ENCODE measurements at places on chromosomes 13 and 19.

DNA sequence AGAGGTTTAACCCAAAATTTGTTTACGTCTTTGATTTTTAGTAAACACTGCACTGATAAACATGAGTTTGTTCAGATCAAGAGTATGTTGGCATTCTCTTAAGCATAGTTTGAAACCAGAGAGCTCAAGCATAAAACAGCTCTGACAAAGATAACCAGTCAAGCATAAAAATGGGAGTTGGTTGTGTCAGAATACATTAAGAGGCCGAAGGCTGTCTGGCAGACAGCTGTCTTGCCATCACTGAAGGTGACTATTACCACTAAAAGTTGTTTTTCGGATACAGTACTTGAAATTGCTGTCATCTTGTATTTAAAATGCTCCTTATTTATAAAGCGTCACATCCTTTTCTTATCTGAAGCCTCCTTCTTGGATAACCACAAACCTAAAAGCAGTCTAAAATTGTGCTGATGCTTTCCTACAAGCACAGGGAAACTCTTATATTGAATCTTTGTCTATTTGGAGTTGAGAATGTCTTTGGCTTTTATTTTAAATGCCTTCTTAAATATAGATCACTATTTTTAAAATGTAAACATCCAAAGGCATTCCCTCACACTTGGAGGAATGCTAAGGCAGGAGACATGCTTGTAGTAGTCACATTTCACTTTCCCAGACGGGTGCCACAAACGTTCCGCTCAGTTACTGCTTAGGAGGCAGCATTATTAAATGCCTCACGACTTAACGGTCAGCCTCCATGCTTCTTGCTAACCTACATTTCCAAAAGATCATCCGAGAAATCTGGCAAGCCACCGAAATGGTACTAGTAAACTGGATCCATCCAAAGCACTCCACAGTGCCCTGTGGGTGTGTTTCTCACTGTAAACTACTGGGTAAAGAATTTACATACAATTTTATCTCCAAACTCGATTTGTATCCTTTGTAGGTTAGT lies 1.5 kb downstream of the SMAD9 start:
- peak; percentile 33 for DNase-seq

- no peak for DNase-seq
These were observed 2.8 kb upstream of the HNRNPM start for GRCh38 chr19:8441725-8442544.

GRCh38 chr19:37413313-37414084 lies 42.6 kb downstream of the ZNF527 start:
- DNase-seq = peak; percentile 8

- DNase-seq = no peak
These were observed 153.9 kb downstream of the MIPEP start for GRCh38 chr13:23735329-23735728.

GRCh38 chr19:41437944-41438574 lies 1.7 kb downstream of the DMAC2 start:
- no peak for DNase-seq

DNA sequence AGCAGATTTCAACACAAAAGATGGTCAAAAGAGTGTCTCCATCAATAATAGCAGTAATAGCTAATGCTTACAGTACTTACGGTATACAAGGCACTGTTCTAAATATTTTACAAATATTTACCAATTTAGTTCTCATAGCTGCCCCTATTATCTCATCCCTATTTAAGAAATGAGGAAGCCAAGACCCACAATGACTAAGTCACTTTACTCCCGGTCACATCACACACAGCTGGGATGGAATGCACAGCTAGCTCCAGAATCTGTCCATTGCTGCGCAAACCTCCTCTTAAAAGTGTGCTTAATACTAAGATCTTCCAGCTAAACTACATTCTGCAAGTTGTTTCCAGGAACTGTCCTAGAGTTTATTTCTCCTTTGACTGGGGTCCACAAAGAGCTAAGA lies 63.4 kb downstream of the RAP2A start:
- peak; percentile 22 for DNase-seq

DNA sequence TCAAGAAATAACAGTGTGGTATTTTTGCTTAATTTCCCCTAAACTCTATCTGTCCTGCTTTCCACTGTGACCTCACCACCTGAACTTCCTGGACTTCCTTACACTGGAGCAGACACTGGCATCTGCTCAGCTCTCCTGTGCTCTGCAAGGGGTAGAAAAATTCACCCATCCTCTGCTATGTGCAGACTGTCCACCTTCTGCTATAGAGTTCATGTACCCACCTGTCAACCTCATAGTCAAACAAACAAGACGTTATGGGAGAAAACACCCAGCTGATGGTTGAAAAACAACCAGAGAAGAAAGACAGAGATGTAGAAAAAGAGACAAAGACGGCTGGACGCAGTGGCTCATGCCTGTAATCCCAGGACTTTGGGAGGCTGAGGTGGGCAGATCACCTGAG lies 12.2 kb downstream of the LAIR1 start:
- DNase-seq = no peak

DNA sequence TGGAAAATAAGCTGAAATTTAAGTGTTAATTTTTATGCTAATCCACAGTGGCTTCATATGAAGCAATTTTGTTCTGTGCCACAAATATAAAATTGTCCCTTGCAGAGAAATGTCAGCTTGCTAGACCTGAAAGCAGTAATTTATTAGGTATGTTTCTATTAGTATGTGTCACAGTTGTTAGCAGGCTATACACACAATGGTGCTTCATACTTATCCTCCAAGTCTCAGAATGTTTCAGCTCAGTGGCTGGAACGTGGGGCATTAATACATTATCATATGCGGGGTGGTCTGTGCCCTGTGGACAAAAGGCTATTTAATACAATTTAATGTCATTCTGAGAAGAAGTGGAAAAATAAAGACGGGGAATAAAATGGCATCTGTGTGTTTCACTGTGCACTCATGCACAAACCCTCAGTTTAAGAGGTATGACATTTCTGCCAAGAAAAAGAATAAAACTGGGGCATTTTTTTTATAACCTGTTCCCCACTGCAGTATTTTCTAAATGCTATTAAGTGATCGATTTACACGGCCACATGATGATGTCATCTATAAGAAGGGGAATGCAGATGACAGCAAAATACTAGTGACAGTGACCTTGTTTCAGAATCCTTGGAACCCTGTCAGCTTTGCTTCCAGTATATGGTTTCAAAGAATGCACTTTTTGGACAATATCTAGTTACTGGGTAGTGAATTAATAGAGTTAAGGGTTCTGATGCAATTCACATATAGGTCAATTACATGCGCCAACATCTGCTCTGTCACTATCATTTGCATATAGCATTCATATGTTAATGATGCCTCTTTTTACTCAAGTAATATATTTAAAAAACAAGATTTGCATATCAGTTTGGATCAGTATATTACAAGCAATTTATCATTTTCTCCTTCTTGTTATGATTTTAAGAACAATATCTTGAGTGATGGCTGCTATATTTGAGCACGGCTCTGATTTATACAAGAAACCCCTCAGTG lies 21.2 kb upstream of the ZNF536 start:
- DNase-seq = no peak

- DNase-seq = no peak
These were observed 87.7 kb downstream of the DOCK9 start for GRCh38 chr13:98890186-98890585.

DNA sequence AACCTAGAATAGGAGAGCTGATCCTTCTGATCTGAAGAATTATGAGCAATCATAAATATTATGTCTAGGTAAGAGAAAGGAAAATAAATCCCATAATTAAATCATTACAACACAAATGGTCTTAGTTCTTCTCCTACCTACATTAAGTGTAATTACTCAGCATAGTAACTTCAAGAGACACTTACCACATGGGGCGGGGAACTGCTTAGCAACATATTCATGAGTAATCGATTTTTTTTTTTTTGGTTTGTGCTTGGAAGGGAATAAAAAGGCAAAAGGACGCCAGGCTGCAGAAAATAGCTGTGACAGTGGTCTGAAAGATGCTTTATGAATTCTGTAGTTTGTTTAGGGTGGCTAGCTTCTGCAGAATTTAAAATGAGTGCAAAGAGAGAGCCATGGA lies 103.3 kb upstream of the HTR2A start:
- DNase-seq = peak; percentile 4

- DNase-seq = peak; percentile 83
These were observed 17.9 kb downstream of the ALG5 start for GRCh38 chr13:36981156-36981743.
